ENCODE measurements at places on chromosomes 5 and 9. TPM values are rescaled to one million over a fixed set of nuclear protein-coding genes. Genes with fewer than 3 reads are reported as not detected.

TRAF1 gene
- total RNA-seq = 0.60 TPM

- DNase-seq = no peak
These were observed 323.3 kb downstream of the ASTN2 start for GRCh38 chr9:117091529-117091928.

F2RL2 gene
- total RNA-seq = not detected

GRCh38 chr5:155546075-155546474 is 532.5 kb downstream of the KIF4B start:
- no peak for DNase-seq

- peak; percentile 55 for DNase-seq
These were observed 363.1 kb downstream of the PRELID2 start for GRCh38 chr5:145471831-145472612.

- peak; percentile 82 for DNase-seq
These were observed 33.5 kb downstream of the TLX3 start for GRCh38 chr5:171342362-171343111.

PCDHB7 gene
- total RNA-seq = 0.44 TPM

SPINK6 gene
- not detected for total RNA-seq

DNA sequence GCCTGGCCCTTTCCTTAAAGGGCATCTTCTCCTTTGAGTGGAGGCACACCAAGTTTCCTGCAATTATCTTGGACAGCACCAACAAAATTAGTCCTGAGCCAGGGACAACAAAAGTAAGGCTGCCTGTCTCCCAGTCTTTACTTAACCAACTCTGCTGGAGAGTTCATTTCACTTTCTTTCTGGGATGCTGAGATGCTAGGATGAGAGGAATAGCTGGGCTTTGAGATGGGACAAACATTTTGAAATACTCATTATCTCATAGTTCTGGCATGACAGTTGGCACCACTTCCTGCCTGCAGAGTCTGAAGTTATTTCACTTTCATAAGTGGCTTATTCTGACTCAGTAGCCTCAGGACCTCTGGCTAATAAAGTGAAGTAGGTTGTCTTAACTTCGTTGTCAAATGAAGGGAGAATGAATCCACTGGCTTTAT is 157.0 kb downstream of the C9orf152 start:
- DNase-seq = peak; percentile 50

RNF224 gene
- not detected for total RNA-seq

DNA sequence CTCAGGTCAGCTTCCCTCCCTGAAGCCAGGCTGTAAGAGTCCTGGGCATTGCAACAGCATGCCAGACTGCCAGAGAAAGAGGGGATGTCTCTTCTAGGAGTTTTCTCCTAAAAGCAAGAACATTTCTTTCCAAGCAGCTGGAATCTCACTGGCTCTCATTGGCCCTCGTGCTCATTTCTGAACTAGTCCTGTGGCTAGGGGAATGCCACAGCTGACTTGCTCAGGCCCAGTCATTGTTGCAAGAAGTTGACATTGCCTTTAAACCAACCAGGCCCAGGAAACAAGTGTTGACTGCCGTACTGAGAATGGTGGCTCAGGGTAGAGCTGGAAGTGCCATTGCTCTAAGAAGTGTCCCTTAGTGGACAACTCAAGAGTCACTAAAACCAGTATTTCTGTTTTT is 15.0 kb upstream of the CEP120 start:
- no peak for DNase-seq

TAF11L6 gene
- total RNA-seq = not detected

GRCh38 chr9:107738789-107739188 is 249.2 kb upstream of the KLF4 start:
- peak; percentile 8 for DNase-seq

DNA sequence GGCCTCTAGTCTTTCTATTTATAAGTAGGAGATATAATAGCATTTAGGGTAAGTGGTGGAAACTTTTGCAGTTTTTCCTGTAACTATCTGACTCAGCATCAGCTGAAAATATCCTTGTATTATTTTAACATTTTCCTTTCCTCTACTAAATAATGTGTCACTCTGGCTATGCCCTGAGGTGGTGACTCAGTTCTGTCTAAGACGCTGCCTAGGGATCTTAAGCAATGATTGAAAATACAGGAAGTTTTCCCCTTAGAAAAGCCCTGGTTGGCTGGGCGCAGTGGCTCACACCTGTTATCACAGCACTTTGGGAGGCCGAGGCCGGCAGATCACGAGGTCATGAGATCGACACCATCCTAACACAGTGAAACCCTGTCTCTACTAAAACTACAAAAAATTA is 9.3 kb upstream of the EDIL3 start:
- DNase-seq = peak; percentile 91

DNA sequence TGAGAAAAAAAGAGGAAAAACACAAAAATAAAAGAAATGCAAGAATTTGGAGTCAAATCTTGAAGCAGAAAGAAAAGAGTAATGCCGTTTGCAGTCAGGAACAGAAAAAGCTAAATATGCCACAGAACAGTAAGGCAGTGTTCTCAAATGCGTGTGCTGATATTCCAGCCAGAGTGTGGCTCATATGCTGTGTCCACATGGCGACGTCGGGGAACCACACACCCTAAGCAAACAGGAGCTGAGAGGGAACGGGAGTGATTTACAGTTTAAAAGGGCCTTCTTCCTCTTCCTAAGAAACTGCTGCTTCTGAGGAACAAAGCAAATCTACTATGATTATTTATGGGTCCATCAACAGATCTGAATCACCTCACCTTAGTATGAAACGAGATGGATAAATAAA is 42.7 kb downstream of the DDX31 start:
- no peak for DNase-seq

DNA sequence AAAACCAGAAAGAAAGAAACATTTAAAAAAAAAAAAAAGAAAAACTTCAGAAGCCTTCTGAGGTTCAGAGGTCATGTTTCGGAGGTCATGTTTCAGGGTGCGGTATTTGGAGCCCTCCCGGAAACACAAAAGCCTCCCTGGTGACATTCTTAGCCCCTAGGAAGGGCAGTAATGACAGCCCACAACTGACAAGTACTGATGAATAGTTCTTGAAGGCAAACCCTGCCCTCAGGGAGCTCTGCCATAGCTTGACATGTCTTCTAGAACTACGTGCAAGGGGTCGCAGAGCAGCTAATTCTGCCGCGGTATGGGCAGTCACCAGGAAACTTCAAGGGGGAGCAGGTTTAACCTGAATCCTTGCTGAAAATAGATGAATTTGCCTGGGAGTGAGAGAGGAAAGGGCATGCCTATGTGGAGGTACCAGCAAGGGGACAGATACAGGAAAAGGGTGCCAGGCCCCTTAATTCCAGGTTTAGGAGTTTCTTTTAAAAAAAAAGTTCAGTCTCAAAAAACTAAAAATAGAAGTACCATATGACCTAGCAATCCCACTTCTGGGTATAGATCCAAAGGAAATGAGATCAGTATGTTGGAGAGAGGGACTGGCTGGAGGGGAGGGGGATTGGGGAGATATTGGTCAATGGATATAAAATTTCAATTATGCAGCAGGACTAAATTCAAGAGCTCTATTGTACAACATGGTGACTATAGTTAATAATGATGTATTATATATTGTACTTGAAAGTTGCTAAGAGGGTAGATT is 98.4 kb downstream of the C9orf152 start:
- DNase-seq = no peak

DNA sequence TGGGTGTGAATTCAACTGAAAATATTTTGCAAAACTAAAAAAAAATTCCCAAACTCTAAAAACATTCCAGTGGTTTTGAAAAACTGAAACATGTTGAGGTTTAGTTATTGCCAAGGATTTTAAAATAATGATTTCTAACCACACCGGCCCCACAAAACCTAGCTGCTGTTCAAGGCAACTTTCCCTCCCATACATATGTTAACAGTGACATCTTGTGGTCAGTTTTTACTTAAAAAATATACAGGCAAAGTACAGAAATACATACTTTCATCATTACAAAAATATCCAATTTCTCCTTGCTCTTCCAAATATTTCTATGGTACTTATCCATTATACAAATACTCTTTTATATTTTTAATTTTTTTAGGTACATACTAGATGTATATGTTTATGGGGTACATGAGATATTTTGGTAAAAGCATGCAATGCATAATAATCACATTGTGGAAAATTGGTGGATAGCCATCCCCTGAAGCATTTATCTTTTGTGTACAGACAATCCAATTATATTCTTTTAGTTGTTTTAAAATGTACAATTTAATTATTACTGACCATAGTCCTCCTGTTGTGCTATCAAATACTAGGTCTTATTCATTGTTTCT is 34.4 kb upstream of the MRPS30 start:
- peak; percentile 54 for DNase-seq

SVEP1 gene
- total RNA-seq = under 0.01 TPM

OR13C2 gene
- not detected for total RNA-seq

DNA sequence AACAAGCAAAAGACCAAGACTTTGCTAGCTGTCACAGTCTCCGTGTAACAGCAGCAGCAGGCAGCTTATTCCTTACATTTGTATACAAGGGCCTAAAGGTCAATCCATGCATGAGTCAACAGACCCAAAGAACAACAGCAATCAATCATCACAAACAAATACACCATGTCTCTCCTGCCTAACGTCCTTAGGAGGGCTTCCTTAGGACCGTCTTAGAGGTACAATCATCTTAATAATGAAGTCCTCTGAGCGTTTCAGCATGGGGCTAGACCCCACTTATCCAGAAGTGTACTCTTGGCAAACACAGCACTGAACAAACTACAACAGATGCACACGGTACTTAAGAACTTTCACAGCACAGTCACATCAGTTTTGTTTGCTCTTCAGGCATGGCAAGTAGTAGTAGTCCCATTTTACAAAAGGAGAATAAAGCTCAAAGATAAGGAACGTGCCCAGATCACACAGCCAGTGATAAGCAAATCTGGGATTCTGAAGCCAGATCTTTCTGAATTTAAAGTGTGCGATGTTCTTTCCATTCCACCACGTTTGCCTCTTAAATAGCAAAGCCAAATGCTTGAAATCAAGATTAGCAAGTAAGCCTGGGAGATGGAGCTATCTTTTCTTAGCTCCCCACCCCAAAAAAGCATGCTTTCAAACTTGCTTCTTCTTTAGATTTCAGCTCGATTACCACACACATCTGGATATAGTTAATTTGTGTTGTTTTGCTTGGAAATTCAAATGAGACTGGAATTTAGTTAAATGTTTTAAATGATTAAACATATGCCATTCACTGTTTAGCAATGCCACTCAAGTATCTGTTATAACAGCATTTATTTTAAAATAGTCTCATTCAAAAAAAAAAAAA is 24.2 kb downstream of the PSMB7 start:
- DNase-seq = no peak

LTC4S gene
- 0.79 TPM for total RNA-seq

TSSK1B gene
- total RNA-seq = not detected

GRCh38 chr5:17364987-17365810 is 132.8 kb upstream of the TAF11L2 start:
- DNase-seq = no peak

C6 gene
- total RNA-seq = not detected

TMEM161B gene
- 6.1 TPM for total RNA-seq

DNA sequence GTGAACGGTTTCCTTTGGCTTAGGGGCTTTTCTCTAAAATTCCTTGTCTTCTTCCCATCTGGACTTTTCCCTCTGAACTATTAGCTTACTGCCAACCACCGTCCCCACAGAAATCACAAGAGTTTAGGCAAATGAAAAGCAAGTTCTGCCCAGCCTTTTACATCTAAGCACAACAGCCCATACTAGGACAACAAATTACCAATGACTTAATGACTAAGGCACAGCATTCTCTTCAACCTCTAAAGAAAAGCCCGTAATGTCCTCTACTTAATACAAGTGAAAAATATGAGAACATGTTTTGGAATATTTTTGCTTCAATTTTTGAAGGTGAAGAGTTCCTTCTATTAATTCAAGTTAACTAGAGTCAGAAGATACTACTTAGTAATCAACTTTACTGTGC is 1.2 kb downstream of the ZBTB5 start:
- peak; percentile 5 for DNase-seq

DNA sequence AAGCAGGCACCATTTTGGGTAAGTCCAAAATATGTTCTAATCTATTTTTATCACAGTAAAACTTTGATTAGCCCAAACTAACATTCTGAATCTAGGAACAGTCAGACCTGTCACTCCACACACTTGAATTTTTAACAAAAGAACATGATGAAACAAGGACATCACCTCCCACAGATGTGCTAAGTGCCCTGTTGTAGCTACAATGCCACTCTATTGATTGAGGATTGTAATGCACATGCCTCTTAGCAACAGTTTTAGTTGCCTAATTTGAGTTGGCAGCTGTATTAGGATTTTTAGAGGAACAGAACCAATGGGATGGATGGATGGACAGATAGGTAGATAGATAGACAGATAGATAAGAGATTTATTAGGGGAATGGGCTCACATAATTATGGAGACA is 20.3 kb upstream of the RNF20 start:
- DNase-seq = no peak

GRCh38 chr5:8114597-8115266 is 245.8 kb downstream of the MTRR start:
- no peak for DNase-seq

GRCh38 chr9:73892335-73892734 is 604.8 kb upstream of the RORB start:
- DNase-seq = no peak

PCDHGB4 gene
- total RNA-seq = 10.1 TPM

DNA sequence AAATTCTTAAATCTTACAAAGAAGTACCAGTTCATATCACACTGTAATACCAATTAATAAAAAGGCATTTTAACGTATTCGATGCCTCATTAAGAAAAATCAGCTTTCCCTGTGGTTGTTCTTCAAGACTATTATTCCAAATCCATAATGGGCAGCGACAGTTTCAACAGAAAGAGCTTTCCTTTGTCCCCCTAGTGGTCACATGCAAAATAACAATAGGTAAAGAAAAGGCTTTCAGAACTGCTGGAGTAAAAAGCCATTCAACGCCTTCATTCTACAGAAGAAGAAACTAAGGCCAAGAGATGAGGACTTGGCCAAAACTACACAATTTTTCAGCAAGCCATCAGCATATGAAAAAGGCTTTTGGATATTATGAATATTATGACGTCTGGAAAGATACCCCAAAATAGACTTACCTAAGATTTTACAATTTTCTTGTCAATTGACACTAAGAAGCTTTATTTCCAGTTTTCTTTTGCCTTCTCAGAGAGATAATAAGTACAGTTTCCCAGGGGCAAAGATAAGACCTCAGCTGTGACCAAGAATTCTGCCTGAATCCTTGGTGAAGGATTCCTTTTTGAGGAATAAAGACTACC is 6.7 kb upstream of the CDH6 start:
- peak; percentile 24 for DNase-seq

DNA sequence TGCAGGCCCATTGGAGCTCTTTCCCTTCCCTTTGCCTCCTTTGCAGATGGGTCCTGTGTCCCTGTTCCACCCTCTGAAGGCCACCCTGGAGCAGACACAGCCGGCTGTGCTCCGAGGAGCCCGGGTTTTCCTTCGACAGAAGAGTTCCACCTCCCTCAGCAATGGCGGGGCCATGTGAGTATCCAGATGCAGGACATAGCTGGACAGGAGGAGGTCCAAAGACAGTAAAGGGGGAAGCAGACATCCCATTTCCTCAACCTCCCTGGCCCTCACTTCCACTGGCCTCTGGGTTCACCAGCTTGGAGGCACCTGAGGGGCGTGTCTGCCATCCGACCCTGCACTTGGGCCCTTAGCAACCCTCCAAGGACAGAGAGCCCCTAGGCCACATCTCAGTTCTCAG is 237.9 kb downstream of the CACNA1B start:
- DNase-seq = no peak
